ENCODE measurements at places on chromosomes 16 and 17. TPM values are rescaled to one million over a fixed set of nuclear protein-coding genes. Genes with fewer than 3 reads are reported as not detected.

- H3K4me1 ChIP-seq: no peaks in the 10 kb centered on the region
- no peak overlapping the region for H3K4me3 ChIP-seq
- no peaks in the 10 kb centered on the region for H3K27me3 ChIP-seq
- no peak overlapping the region for H3K27ac ChIP-seq
Measured at GRCh38 chr17:37067555-37068111, 118.9 kb downstream of the AATF start.

GRCh38 chr16:582614-583331, 7.1 kb upstream of the RAB40C start:
- peaks cover 3% of the 10 kb centered on the region for H3K36me3 ChIP-seq
- H3K4me1 ChIP-seq: peaks cover 10% of the 10 kb centered on the region
- no peak for DNase-seq
- H3K27me3 ChIP-seq: peaks cover 7% of the 10 kb centered on the region

Gene KRT27
- total RNA-seq: not detected

- peaks cover 20% of the 10 kb centered on the region for H3K36me3 ChIP-seq
- no peaks in the 10 kb centered on the region for H3K27me3 ChIP-seq
- peaks cover 7% of the 10 kb centered on the region for H3K4me1 ChIP-seq
- no peak overlapping the region for H3K4me3 ChIP-seq
- DNase-seq: no peak
Measured at GRCh38 chr17:31155208-31155810, 60.5 kb downstream of the NF1 start.

Gene OTOA
- 0.06 TPM for total RNA-seq

Gene CFAP97D1
- total RNA-seq: not detected
